ENCODE measurements at places on chromosomes 2 and 18.

DNA sequence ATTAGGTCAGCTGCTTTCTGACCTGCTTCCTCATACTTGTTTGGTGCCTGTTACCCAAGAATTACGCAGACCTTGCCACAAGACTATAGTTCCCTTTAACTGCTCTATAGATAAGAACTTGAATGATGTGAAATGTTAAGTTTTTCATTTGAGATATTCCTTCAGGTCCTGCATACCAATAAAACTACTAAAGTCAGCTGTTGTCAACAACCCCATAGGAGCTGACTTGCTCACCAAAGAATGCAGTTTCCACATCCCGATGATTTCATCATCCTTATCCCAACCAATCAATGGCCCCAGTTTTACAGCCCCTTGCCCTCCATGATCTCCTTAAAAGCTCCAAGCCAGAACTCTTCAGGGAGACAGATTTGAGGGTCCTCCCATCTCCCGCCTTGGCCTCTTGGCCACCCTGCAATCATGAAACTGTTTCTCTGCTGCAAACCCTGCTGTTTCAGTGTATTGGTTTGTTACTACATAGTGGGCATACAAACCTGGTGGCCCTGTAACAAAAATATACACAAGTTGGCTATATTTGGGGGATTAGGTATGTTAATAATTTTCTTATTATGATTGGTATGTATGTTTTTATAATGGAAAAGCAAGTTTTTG, 396.3 kb upstream of the CHST9 start:
- DNase-seq: no peak

GRCh38 chr18:22257022-22257543, 87.7 kb downstream of the GATA6 start:
- no peak for DNase-seq

DNA sequence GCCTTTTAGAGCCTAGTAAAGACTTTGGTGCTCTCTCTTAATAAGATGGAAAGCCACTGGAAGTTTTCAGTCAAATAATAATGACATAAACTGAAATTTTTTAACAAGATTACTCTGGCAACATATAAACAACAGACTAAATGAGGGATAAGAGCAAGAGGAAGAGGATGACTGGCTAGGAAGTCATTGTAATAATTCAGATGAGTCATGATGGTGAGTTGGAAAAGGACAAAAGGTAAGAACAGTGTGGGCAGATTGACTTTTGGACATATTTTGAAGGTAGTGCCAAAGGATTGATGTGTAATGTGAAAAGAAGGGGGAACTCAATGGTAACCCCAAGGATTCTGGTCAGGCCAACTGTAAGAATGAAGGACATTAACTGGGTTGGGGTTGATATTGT, 310.3 kb downstream of the NOL4 start:
- no peak for DNase-seq

DNA sequence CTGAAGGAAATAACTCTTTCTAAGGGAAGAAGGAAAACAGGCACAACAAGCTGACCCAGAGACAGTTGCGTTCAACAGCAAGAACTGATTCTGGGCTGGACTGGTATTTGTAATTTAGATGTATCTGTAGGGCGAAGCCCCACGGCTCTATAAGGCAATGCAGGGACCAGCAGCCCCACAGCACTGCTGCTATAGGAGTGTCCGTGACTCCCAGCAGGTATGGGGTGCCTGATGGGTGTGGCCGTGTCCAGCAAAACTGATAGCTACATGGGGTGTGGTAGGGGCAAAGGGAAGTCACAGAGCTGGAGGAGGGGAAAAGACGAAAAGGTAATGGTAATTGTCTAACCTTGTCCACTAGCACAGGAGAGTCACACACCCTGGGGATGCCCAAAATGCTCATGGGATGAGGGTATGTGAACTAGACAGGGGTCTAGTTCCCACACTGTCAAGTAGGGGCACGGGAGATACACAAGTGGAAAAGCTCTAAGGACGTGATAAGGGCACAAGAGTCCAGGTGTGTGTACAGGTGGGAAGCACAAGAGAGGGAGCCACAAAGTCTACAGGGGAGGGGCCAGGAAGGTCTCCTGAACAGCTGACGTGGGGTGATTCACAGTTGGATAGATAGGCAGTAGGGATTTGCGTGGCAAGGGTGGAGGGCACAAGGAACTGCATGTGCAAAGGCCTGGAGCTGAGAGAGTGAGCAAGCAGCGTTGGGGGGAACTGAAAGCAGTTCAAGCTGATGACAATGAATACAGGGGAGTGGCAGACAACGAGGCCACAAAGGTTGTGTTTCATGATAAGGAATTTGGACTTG, 48.5 kb upstream of the ASPRV1 start:
- no peak for DNase-seq

DNA sequence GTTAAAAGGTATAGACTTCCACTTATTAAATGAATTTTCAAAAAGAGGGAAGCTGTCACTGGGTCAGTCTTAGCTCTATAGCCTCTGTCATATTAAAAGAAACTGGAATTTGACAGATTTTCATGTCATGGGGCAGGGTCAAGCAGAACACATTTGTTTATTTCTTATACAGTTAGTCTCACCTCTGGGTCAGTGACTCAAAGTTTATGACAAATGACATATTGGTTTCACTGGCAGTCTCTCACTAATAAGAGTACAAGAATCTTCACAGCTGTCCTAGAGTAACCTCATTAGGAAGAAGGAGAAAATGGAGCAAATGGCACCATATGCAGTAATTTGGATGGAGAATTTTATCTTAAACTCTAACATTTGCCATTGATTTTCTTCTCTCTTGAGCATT, 63.2 kb downstream of the MBD2 start:
- DNase-seq: no peak

DNA sequence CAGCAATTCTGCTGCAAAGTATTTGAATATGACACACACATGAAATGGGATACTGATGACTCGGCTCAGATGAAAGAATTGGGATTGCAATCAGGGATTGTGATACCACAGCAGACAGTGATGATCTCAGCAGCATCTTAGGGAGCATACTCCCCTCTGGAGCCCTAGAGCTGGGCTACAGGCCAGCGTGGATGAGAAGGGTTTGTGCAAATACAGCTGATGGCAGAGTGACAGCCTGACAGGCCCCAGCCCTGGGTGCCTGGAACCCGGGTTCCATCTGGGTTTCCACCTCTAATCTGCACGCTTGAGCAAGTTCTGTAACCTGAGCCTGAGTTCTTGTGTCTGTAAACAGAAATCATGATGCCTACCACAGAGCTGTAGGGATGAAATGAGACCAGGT, 418.0 kb downstream of the LRATD1 start:
- DNase-seq: no peak

- DNase-seq: no peak
Observed at GRCh38 chr18:64674694-64675093, 525.8 kb upstream of the LINC00305 start.

All from activated naive CD4-positive, alpha-beta T cell (primary cell).